ENCODE measurements at places on chromosomes 5 and 9.

DNA sequence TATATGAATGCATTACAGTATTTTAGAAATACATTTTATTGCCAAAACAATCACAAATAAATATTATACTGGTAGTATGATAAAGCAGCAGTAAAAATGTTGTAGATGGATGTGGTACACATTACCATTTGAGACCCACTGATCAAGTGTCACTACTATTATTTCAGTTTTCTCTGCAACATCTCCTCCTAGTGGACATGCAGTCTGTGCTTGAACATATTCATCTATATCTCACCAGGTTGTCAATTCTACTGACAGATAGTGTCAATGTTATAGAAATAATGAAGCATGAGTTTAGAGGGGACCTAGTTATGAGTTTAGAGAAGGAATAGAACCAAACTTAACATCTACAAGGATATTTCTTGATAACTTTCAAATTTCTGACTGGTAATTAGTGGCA, 39.2 kb upstream of the ELOVL7 start:
- DNase-seq = peak; percentile 8

DNA sequence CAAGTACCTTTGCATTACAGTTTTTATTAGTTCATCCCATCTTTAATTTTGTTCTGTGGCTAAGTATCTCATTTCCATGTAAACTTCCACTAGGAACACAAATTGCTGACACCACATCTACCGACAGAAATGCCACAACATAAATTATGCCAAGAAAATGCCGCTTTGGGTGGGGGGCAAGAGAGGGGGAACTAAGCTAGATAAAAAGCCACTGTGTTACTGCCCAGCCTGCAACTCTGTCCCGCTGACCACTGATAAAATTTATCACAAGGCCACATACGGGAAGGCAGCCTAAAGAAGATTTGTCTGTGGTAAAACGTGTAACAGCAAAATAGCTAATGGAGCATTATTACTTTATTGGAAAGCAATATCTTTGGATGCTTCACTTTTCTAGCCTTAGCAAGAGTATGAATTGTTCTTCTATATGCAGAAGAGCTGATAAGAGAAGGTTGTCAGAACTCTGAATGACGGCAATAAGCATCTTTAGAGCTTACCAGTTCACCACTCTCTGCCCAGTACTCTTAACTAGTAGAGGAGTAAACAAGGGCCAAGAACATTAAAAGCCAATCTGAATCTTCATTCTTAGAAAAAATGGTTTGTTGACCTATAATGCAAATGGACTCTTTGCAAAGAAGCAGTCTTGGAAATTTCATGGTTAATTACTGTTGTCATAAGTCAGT, 172.2 kb upstream of the MEF2C start:
- no peak for DNase-seq

DNA sequence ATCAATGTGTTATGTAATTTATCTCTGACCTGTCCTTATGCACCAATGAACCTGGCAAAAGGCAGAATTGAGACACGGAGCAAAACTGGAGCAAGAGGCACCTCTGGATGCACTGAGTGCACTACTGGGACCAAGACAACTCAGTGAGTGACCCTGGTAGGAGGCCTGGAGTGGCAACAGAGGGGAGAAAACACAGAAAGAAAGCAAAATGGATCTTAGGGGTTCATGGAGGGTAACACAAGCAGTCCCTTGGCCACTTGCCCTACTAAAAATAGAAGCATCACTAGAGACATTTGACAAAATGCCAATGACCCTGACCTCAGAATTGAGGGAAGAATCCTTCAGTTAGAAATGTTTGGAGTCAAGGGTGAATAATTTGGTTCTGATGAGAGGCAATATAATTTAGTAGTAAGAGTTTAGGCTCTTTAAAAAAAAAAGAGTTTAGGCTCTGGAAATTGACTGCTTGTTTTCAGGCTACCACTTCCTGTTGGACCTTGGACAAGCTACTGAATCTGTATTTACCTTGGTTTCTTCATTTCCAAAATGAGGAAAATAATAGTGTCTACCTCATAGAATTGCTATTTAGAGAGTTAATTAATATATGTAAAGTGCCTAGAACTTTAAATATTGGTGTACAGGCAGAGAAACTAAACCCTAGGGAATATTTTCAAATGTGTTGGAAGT, 234.9 kb upstream of the TARS1 start:
- DNase-seq = no peak

- DNase-seq = no peak
Measured at GRCh38 chr9:129932303-129933151, 97.3 kb downstream of the USP20 start.

GRCh38 chr9:122807271-122807900, 7.5 kb downstream of the OR1K1 start:
- DNase-seq = peak; percentile 24

- no peak for DNase-seq
Measured at GRCh38 chr5:139683295-139684271, 35.4 kb downstream of the CXXC5 start.

DNA sequence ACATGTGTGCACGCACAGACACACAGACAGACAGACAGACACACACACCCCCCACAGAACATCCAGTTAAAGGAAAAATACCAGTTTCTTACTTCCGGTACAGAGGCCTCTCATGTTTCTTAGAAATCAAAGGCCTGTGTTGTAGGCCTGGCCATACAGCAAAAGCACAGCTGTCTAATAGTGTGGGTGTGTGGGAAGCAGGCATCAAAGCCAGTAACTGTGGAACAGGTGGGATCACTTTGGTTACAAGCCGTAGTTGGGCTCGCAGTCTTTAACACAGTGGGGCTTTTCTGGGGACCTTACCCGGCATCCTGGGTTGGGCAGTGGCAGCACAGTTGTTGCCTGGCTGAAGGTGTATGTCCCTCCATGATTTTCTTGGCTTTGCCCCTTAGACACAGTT, 55.2 kb downstream of the FBXL7 start:
- DNase-seq = peak; percentile 70

- no peak for DNase-seq
Measured at GRCh38 chr9:91546574-91546973, 122.9 kb upstream of the NFIL3 start.

DNA sequence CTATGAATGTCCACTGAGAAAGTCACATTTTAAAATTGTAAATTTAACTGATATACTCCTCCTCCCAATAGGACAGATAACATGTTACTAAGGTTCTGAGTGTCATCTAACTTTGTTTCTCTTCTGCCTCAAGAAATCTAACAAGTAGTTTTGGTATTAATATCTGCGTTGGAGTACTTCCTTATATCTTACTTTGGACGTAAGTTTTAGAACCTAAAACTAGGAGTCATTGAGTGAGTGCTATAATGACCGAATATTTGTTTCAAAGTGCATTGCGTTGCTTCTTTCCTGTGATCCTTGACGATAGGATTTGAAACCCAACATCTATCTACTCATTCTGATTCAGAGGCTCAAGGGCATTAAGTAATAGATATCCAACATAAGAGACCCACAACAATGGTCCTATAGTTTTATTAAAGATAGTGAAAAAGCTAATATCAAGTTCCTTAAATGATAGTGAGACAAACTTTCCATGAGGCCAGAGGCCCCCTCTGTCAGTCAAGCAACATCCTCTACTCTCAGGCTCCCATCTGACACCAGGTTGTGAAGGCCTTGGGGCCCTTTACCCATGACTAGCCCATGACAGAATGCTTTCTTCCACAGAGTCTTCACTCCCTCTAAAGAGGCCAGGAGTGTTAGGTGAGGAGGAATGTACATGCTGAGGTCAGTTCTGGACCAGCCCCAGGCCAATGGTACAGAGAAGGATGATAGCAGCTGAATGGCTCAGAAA, 45.3 kb upstream of the MAP3K1 start:
- no peak for DNase-seq

DNA sequence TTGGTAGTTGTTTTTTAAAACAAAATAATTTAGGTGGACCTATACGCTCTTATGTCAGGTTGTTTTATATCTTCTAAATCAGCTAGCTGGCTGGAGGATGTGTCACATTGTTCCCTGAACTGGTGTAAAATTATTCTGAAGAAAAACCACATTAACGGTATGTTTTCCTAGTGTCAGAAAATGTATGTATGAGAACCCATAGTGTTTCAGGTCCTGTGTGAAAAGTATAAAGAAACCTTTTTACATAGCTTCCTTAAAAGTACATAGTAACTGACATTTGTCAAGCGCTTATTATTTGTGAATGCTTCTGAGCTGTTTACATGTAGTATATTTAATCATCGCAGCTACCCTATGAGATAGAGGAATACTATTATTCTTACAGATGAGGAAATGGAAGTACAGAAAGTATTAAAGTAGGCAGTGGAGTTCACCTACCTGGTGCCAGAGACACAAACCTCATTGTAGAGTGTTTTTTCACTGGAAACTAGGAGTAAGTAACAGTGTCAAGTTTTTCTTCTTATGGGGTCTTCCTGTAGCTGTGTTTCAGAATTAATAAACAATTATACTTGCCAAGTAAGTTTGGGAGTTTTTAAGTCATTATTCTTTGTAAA, 10.4 kb upstream of the FAM120AOS start:
- peak; percentile 65 for DNase-seq

DNA sequence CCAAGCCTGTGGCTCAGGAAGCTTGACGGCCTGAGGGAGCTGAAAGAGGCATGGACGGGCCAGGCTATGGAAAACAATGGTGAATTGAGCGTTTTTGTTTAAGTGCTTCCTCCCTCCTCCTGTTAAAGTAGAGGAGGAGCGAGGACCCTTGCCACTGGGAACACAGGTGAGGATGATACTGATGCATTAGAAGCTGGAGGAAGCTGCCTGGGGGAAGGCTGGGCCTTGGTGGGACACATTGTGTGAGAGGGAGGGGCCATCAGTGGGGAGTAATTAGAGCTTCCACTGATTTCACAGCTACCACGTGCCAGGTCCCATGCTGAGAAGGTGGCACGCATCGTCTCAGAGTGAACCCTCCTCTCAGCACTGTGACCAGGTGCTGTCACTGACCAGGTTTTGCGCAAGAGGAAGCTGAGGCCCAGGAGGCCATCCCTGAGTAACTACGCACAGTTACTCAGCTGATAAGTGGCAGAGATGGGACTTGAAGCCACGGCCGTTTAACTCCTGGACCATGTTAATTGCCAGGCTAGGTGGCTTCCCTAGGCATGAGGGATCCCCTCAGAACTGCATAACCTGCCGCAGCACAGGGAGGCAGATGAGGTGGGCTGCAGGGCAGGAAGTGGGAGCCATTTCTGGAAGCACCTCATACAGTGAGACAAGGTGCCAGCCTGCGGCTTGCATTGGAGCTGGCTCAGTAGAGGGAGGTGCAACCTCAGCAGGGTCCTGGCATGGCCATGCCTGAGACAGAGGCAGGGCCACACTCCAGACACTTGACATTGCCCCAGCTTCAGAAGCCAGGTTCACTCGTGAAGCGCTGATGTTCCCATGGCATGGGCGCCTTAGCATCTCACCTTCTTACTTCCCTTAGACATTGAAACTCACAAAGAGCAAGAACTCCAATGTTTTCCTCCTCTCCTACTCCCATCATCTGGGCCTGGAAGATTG, 195.3 kb upstream of the MVB12B start:
- DNase-seq = no peak

- no peak for DNase-seq
Measured at GRCh38 chr9:133845440-133845839, 107.3 kb upstream of the SARDH start.

DNA sequence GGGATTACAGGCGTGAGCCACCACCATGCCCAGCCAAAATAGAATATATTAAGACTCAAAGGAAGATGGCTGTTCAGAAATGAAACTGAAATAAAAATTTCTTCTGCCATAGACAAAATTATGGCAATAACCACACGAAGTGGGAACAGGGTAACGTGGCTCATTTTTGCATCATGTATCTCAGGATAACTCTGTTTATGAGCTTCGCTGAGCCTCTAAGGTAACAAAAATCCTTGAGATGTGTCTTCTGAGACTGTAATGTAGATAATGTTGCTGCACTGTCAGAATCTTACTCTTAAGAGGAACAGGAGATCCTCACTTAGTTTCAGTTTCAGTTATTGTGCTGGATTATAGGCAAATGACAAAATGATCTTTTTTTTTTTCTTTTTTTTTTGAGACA, 153.8 kb downstream of the GOLPH3 start:
- peak; percentile 16 for DNase-seq

GRCh38 chr5:143008809-143009521, 238.8 kb downstream of the ARHGAP26 start:
- no peak for DNase-seq

- no peak for DNase-seq
Measured at GRCh38 chr5:62421414-62421813, 8.9 kb downstream of the IPO11 start.

DNA sequence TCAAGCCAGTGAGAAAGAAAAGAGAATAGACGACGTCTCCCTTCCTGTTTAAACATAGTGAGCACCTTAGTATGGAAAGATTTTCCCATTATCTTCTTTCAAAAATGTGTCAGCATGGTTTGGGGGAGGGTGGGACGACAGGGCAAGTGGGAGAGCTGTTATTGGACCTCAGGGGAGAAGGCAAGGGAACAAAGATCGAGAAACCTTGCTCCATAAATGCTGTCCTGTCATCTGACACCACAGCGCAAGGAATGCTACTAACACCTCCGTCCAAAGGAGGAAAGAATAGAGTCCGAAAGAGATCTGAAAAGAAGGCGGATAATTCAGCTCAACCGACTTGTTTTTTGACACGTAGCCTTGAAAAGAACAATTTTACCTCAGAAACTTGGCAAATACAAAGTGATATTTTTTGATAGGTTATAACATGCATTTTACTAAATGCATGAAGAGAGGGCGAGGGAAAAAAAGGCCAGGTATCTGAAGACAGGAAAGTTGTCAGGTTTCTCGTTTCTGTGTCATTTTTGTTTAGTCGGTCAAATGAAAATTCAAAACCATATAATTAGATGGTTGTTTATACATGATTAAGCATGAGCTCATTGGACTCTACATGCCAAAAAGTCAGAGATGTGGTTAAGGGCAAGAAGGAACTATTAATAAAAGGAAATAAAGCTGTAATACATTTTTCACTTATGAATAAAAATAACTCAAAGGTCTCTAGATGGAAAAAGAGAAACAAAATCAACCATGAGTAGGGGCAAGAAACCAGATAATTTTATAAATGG, 155.7 kb downstream of the GLIS3 start:
- DNase-seq = no peak

DNA sequence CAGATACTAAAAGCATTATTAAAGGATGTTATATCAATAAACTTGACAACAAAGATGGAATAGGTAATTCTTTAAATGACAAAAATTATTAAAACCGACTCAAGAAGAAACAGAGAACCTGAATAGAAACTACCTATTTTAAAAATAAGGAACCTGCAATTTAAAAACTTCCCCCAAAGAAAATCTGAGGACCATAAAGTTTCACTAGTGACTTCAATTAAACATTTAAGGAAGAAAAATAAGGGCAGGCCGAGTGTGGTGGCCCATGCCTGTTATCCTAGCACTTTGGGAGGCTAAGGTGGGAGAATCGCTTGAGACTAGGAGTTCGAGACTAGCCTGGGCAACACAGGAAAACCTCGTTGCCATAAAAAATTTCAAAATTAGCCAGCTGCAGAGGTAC, 99.6 kb downstream of the FANCC start:
- DNase-seq = no peak

- DNase-seq = no peak
Measured at GRCh38 chr5:139513852-139514485, 31.4 kb upstream of the STING1 start.

GRCh38 chr5:139863361-139863760, 67.8 kb downstream of the PSD2 start:
- DNase-seq = no peak
